ENCODE measurements at places on chromosomes 2 and 18.

DNA sequence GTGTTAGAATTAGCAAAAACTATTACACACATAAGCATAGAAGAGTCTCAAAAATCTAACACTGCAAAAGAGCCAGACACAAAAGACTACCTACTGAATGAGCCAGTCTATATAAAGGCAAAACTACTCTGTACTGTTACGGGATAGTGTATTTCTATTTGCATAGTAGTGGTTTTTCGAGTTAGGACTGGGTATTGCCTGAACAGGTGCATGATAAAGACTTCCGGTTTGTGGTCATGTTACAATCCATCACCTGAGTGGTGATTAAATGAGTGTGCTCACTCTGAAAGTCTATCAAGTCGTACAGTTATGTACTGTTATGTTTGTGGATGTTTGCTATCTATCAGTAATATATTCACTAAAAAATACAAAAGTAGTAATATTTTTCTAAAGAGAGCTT is 523.3 kb upstream of the SYT4 start:
- no peak for DNase-seq

DNA sequence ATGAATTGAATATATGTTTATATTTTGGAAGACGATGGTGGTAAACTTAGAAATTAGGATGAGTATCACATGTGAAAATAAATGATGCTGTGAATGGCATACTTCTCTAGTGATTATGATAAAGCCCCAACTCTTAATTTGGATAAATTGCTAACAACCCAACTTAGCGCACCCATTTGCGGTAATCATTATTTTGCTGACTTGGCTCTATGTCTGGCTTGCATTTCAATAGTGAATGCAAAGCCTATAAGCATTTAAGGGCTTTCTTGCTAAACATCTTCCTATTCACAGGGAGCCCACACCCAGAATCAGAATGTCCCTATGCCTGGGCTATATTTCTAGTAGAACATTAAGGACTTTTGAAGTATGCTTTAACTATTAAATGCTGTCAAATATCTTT is 910.7 kb upstream of the FANCL start:
- DNase-seq = no peak

- no peak for DNase-seq
Observed at GRCh38 chr2:212042562-212042961, 496.0 kb downstream of the ERBB4 start.

GRCh38 chr2:156215656-156216055 is 116.9 kb downstream of the NR4A2 start:
- no peak for DNase-seq

DNA sequence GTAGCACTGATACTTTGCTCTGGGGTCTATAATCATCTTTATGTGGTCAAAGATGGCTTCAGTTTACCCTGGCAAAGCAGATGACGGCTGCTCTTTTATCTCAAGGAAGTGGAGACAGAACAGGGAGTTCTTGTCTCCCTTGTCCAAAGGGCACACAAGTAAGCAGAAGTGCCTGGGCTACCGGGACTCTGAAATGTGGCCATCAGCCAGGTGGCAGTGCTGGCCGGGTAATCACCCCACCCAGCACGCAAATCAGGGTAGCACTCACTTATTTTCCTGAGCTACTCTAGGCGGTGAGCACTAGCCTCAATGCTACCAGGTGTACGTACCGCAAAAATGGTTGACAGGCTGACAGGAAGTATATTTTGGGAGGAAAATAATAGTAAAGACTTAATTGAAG is 119.7 kb upstream of the ETAA1 start:
- DNase-seq = no peak

DNA sequence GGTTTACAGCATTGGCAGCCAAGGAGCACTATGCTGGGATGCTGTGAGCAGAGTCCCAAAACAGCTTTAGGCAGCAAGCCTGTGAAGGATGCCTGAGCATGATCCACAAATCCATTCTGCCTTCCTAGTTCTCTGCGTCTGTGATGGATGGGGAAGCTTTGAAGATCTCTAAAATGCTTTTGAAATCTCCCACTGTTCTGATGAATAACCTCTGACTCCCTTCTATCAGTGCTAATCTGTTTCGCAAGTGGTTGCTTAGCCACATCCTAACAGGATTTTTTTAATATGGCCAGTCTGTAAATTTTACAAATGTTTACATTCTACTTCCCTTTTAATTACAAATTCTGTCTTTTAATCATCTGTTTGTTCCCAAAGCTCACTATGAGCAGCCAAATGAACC is 319.2 kb downstream of the GULP1 start:
- DNase-seq = no peak

- DNase-seq = peak; percentile 43
Observed at GRCh38 chr18:26655525-26656430, 107.4 kb upstream of the KCTD1 start.

DNA sequence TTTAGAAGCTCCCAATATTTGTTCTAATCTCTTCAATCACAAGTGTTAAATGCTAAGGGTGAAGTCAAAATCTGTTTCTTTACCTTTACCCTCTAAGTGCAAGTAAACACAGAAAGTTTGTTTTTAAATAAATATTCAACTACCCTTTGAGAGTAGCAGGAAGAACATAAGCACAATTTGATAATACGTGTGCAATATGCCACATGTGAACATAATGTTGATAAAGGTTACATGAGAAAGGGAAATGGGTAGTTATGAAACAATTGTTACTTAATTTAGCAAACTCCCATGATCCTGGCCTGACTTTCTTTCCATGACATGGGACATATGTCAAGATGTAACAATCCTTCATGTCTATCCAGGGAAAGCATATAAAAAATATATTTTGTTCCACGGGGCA is 7.1 kb downstream of the SPRED2 start:
- no peak for DNase-seq

GRCh38 chr18:61727241-61728193 is 165.3 kb downstream of the RNF152 start:
- no peak for DNase-seq

DNA sequence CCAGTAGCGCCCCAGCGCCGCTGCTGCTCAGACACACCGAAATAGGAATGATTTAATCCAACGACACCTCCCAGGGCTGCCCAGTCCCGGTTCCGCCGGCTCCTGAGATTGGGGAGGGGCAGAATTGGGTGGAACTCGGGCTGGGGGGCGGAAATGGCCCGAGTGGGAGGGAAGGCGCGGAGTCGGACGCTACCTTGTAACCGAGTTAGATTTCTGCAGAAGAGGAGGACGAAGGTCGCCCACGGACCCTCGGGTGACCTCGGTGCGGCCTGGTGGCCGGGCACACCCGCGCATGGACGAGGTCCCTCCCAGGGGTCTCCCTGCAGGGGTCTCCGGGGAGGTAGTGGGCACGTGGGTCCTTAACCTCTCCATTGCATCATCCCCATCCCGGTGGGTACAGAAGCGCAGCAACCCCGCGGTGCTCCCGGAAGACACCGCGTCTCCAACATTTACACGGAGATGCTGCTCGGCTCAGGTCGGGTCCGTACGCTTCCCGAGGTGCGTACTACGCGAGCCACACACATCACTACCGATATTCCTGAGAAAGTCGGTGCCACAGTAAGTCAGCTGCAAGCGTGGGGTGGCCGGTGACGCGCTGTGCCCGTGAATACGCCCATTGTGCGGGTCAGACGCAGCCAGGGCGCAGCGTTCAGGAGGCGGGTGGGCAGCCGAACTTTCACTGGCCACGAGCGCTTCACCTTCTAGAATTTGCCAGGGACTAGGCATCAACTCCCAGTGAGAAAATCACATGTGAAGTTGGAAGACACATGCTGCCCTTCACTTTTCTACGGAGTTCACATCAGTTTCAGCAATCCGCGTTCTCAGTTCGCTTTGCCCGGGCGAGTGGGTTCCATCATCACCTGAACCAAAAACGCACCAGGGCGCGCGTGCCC is 3.0 kb downstream of the ZNF516 start:
- peak; percentile 30 for DNase-seq

DNA sequence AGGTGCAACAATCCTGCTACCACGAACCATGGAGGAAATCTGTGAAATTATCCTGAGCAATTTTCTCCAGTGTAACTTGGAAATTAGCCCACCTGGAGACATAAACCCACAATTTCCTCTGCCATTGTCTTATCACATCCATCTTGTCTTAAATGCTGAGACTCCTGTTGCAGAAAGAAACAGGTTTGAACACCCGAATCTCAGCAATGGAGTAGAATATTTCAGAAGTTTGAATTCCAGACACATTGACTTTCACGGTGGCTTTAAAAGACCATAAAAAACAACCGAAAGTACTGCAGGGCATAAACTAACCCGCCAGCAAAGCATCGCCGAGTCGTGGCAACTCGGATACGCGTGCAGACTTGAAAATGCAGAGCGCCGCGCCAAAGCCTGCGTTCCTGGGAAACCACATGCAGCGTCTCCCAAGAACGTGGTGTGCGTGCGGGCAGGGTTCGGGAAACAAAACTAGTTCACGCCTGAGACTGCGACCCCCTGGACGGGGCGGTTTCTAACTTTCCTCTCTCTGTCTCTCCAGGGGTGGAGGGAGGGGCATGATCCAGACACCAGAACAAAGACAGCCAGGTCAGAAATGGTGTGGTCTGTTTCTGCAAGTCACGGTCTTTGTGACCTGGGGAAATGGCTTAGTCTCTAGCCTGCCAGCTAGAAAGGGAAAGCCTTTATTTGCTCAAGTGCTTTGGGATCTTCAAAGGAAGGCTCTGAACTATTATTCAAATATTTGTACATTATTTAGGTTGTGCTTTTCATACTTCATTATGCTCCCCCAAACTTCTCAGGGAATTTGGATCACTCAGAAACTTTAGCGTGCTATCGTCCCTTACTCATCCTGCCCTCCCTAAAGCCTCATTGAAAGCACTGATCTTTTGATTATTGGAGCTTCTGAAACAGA is 26.9 kb upstream of the KCTD1 start:
- DNase-seq = peak; percentile 43

DNA sequence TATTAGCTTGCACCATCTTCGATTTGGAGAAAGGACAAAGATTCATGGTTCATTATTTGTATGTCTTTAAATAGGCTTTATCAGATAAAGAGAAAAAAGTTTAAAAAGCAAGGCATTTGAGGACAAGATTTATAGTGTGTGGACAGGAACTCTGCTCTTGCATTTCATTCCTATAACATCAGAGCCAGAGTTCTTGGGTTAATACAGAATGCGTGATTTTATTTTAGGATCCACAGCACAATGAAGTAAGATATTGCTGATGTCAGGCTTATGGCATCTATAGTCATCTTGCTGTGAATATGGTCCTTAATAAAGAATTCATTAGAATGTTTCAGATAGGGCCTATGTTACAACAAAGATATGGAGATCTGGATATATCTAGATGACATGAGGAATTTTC is 19.7 kb downstream of the RASGRP3 start:
- DNase-seq = no peak

DNA sequence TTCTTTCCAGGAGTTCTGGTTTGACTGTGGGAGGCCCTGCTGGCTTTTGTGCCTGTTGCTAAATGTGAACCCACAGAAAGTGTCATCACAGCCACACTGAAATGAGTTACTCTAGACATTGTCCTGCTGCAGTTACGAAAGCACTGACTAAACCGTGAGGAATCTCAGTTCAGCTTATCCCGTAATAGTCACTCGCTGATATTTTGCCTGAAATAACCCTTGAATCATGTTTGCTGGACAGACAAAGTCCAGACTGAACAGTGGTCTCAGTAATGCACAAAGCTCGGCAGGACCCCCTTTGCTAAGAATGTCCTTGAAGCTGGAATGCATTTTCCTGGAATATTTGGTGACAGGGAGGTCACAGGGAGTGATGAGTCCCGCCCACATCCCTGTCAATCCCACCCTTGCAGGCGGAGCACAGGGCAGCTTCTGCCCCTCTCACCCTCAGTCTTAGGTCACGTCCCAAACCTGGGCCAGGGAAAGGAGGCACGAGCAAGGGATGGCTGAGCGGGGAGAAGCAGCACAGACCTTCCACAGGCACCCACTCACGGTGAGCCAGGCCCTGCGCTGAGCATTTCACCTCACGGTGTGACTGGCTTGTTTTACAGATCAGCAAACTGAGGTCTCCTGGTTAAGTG is 53.4 kb downstream of the ADI1 start:
- DNase-seq = peak; percentile 1

- DNase-seq = no peak
Observed at GRCh38 chr2:78780864-78781583, 244.5 kb upstream of the REG3G start.

- no peak for DNase-seq
Observed at GRCh38 chr2:8488001-8488738, 193.7 kb upstream of the ID2 start.

- DNase-seq = peak; percentile 64
Observed at GRCh38 chr18:34659579-34660517, 50.2 kb upstream of the DTNA start.
